ENCODE measurements at places on chromosomes 3 and 15. TPM values are rescaled to one million over a fixed set of nuclear protein-coding genes. Genes with fewer than 3 reads are reported as not detected.
A peak's percentile ranks its signal among the peaks of the same experiment; 100 is the strongest.

Gene EIF4E3
- 28.8 TPM for total RNA-seq

Gene ZNF774
- total RNA-seq, result 17.2 TPM

- H3K27me3 ChIP-seq, result no peaks in the 10 kb centered on the region
- ATAC-seq, result peak; percentile 75
- no peak overlapping the region for H3K4me3 ChIP-seq
- no peaks in the 10 kb centered on the region for H3K4me1 ChIP-seq
- peak overlapping the region; percentile 5 for H3K27ac ChIP-seq
- no peaks in the 10 kb centered on the region for H3K36me3 ChIP-seq
Measured at GRCh38 chr3:13012221-13012691, 61.0 kb downstream of the IQSEC1 start.

Gene RCCD1
- 11.1 TPM for total RNA-seq

Gene CCK
- 6.5 TPM for total RNA-seq

Gene SAMD7
- total RNA-seq, result not detected

DNA sequence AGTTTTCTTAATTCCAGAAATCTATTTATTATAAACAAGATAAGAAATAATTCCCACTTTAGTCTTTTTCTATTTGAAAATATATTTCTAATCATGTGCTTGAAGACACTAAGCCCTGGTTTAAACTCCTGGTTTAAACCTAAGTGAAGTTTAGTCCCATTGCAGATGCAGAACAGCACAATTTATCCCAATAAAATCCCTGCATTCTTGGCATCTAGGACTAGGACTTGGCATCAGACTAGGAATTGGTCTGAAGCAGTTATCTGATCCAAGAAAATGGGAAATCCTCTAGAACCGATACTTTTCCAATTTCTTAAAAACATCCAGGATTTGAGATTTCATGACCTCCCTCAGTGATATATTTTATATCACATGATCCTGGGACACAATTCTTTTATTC lies 168.8 kb upstream of the VEPH1 start:
- no peaks in the 10 kb centered on the region for H3K4me1 ChIP-seq
- H3K36me3 ChIP-seq, result no peaks in the 10 kb centered on the region
- H3K27ac ChIP-seq, result no peak overlapping the region
- H3K4me3 ChIP-seq, result no peak overlapping the region
- H3K27me3 ChIP-seq, result no peaks in the 10 kb centered on the region
- ATAC-seq, result no peak

Gene CHRM5
- not detected for total RNA-seq

- H3K4me3 ChIP-seq, result no peak overlapping the region
- H3K27me3 ChIP-seq, result peaks cover 26% of the 10 kb centered on the region
- no peak overlapping the region for H3K27ac ChIP-seq
- no peak for ATAC-seq
Measured at GRCh38 chr15:60077581-60078359, 73.7 kb downstream of the FOXB1 start.

DNA sequence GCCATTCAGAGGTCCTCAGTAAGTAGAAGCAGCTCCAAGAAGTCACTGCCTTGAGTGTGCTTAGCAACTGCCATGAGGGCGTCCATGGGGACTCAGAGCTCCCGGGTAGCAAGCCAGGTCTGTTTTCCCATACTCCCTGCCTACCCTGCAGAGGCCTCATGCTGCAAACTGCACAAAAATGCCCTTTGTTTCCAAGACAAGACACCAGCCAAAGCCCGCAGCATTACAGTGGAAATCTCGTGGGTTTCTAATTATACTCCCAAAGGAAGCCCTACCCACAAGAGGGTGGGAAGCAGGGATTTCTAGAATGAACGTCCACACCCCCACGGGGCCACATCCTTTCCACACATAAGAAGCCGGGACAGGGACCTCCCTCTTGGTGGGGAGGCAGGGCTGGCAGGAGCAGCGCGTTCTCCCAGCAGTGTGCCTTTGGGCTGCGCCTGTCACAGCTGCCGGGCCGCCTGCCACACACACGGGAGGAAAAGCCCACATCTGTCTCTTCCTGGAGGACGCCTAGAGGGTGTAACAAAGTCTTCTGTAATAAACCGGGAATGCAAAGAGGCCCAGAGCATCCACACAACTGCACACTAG lies 31.1 kb downstream of the FAM174B start:
- H3K36me3 ChIP-seq, result no peaks in the 10 kb centered on the region
- peak overlapping the region; percentile 61 for H3K27ac ChIP-seq
- peaks cover 19% of the 10 kb centered on the region for H3K4me1 ChIP-seq
- ATAC-seq, result peak; percentile 85
- H3K4me3 ChIP-seq, result peak overlapping the region; percentile 18

Gene RBP2
- not detected for total RNA-seq

DNA sequence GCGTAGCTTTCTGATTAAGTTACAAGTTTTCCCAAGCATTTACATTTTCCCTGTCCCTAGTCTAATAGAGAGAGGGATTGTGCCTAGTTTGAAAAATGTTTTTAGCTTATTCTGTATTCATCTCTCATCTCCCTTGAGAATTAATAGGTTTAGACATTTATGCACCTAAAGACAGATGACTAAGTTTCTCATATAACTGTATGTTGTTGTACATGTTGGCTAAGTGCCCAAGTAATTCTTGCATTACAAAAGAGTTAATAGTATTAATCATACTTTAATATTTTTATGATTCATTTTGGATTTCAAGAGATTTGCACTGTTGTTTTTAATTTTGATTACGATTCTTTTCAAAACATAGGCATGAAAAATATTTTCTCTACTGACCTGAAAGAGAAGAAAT lies 109.0 kb upstream of the TBL1XR1 start:
- H3K27me3 ChIP-seq, result no peaks in the 10 kb centered on the region
- H3K4me1 ChIP-seq, result no peaks in the 10 kb centered on the region
- ATAC-seq, result no peak
- H3K4me3 ChIP-seq, result no peak overlapping the region

DNA sequence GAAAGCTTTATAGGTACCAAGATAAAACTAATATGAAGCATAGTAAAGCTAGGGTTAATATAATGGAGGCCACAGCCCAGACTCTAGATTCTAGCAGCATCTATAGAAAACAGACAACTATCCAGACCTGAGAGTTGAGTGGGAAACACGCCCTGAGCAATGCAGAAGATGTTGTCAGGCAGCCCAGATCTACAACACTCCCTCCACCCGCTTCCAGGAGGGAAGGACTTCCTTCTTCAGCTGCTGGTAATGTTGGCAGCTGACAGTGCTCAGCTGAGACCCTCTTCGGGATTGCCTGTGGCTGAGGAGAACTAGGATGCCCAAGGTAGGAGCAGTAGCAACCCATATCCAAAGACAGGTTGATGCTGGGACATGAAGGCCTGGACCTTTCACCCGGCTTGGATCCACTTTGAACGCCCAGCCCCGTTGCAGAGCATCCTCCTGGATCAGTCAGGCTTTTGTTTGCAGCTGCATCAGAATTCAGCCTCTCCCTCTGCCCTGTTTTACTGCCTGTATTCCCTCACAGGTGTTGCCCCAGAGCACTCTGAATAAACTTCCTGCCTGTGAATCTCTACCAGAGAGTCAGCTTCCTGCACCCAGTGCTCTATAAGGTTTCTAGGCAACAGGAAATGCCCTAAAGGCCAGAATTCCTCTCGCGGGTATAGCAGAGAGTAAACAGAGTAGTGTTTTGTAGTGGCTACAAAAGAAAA lies 174.7 kb upstream of the IL12A start:
- H3K27ac ChIP-seq, result peak overlapping the region; percentile 9
- no peak overlapping the region for H3K4me3 ChIP-seq
- H3K4me1 ChIP-seq, result no peaks in the 10 kb centered on the region
- H3K36me3 ChIP-seq, result no peaks in the 10 kb centered on the region
- H3K27me3 ChIP-seq, result no peaks in the 10 kb centered on the region

GRCh38 chr15:38205526-38206272 lies 46.9 kb upstream of the SPRED1 start:
- no peak overlapping the region for H3K27ac ChIP-seq
- H3K4me3 ChIP-seq, result no peak overlapping the region
- no peaks in the 10 kb centered on the region for H3K27me3 ChIP-seq
- no peaks in the 10 kb centered on the region for H3K4me1 ChIP-seq
- H3K36me3 ChIP-seq, result no peaks in the 10 kb centered on the region

Gene PIGZ
- total RNA-seq, result 15.3 TPM

GRCh38 chr3:158711886-158712285 lies 20.4 kb downstream of the RARRES1 start:
- peak; percentile 33 for ATAC-seq
- H3K4me3 ChIP-seq, result no peak overlapping the region
- H3K4me1 ChIP-seq, result no peaks in the 10 kb centered on the region
- H3K36me3 ChIP-seq, result no peaks in the 10 kb centered on the region

DNA sequence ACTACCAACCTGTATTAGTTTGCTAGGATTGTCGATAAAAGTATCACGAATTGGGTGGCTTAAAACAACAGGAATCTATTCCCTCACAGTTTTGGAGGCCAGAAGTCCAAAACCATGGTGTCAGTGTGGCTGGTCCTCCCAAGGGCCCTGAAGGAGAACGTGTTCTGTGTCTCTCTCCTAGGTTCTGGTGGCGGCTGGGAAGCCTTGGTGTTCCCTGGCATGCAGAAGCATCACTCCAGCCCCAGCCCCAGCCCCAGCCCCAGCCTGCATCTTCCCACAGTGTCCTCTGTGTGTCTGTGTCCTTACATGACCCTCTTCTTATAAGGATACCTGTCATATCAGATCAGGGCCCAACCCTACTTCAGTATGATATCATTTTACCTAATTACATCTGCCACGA lies 272.5 kb upstream of the LYSMD4 start:
- H3K27ac ChIP-seq, result no peak overlapping the region
- no peaks in the 10 kb centered on the region for H3K36me3 ChIP-seq
- H3K4me3 ChIP-seq, result no peak overlapping the region
- no peak for ATAC-seq
- no peaks in the 10 kb centered on the region for H3K4me1 ChIP-seq

Gene IMPG2
- 0.96 TPM for total RNA-seq

- H3K27me3 ChIP-seq, result no peaks in the 10 kb centered on the region
- ATAC-seq, result no peak
- no peak overlapping the region for H3K4me3 ChIP-seq
- H3K36me3 ChIP-seq, result no peaks in the 10 kb centered on the region
- no peak overlapping the region for H3K27ac ChIP-seq
Measured at GRCh38 chr3:100090669-100091005, 23.7 kb downstream of the FILIP1L start.

DNA sequence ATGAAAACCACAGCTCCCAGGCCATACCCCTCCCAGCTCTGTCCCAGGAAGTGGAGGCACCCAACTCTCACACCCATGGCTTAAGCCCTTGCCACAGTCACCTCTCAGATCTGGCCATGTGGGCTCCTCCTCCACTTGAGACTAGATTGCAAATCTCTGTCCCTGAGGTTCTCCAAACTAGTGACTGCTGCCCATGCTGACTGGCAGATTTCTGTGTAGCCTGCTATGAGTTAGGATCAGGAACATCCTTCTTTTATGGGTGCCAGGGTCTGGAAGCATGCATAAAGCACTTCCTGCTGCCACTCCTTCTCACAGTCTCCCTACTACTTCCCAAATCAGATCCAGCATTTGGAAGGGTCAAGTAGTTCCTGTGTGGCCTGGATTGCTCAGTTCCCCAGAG lies 59.6 kb upstream of the GOLIM4 start:
- H3K27ac ChIP-seq, result no peak overlapping the region
- H3K4me1 ChIP-seq, result no peaks in the 10 kb centered on the region
- H3K36me3 ChIP-seq, result no peaks in the 10 kb centered on the region
- peak; percentile 42 for ATAC-seq
- no peaks in the 10 kb centered on the region for H3K27me3 ChIP-seq

DNA sequence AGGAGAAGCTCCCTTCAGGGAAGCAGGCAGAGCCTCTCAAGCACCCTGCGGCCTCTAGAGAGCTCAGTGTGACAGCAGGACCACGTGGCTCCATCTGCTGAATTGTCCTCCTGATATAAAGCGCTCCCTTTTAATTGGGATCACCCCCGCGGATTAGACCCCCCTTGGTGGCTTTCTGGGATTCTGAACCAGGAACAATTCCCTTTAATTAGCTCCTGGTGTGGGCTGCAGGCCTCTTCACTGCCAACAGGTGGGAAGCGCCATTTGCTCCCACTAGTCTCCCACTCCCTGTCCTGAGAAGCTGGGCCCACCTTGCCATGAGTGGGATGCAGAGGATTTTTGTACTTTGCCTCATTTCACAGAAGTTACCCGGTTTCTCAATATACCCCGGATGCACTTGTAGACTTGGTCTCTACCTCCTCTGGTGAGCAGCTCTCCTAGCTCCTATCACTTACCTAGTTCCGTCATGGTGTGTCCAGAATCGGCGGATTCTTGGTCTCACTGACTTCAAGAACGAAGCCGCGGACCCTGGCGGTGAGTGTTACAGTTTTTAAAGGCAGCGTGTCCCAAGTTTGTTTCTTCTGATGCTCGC lies 592 bp downstream of the PGPEP1L start:
- H3K4me1 ChIP-seq, result no peaks in the 10 kb centered on the region
- H3K36me3 ChIP-seq, result no peaks in the 10 kb centered on the region
- no peak overlapping the region for H3K27ac ChIP-seq
- H3K4me3 ChIP-seq, result no peak overlapping the region

DNA sequence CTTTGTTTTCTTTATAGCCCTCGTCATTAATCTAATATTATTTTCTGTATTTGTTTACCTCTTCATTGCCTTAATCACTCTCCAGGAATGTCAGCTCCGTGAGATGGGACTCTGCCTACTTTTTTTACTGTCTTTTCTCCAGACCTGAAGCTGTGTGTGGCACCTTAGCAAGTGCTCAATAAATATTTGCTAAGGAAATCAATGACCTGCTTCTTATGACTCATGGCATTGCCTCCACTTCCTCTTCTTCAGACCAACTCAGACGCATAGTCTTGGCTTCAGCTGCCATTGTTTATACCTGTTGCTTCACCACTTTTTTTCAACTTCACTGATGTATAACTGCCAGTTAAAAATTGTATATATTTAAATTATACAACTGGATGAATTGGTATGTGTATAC lies 218.5 kb upstream of the CMC1 start:
- no peaks in the 10 kb centered on the region for H3K27me3 ChIP-seq
- H3K27ac ChIP-seq, result no peak overlapping the region
- no peak overlapping the region for H3K4me3 ChIP-seq
- H3K36me3 ChIP-seq, result no peaks in the 10 kb centered on the region
- no peaks in the 10 kb centered on the region for H3K4me1 ChIP-seq

Gene CLEC3B
- 66.4 TPM for total RNA-seq

- H3K4me1 ChIP-seq, result no peaks in the 10 kb centered on the region
- ATAC-seq, result no peak
- H3K27ac ChIP-seq, result no peak overlapping the region
- peaks cover 58% of the 10 kb centered on the region for H3K27me3 ChIP-seq
- H3K4me3 ChIP-seq, result no peak overlapping the region
Measured at GRCh38 chr3:127212231-127212630, 19.3 kb downstream of the PRR23E start.

- H3K27ac ChIP-seq, result no peak overlapping the region
- peaks cover 14% of the 10 kb centered on the region for H3K4me1 ChIP-seq
- no peak for ATAC-seq
- H3K36me3 ChIP-seq, result no peaks in the 10 kb centered on the region
Measured at GRCh38 chr3:194637066-194637465, 3.8 kb upstream of the TMEM44 start.

Gene SCN11A
- total RNA-seq, result not detected
